ENCODE measurements at places on chromosomes 5 and 9.

- no peak for DNase-seq
These were observed 208.1 kb downstream of the SNX18 start for GRCh38 chr5:54725391-54726280.

GRCh38 chr5:93100428-93100827 is 480.6 kb downstream of the NR2F1-AS1 start:
- DNase-seq = no peak

DNA sequence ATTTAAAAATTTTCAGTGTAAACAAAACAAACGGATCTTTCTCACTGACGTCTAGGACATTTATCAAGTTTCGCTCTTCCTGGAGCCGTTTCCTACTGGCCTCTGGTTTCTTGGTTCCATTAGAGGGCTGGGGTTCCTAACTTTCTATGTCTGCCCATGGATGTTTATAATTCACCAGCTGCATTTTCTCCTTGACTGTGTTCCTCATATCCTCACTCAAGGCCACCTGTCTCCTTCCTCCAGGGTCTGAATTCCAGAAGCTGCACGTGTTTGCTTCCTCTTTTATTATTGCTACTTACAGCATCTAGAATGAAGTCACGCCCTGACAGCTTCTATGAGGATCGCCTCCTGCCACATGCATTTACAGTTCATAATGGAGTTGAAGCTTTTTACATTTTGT is 74.1 kb upstream of the BASP1 start:
- no peak for DNase-seq

GRCh38 chr9:38345851-38346755 is 46.4 kb upstream of the ALDH1B1 start:
- DNase-seq = no peak

GRCh38 chr9:76456202-76456926 is 2.6 kb upstream of the GCNT1 start:
- no peak for DNase-seq

DNA sequence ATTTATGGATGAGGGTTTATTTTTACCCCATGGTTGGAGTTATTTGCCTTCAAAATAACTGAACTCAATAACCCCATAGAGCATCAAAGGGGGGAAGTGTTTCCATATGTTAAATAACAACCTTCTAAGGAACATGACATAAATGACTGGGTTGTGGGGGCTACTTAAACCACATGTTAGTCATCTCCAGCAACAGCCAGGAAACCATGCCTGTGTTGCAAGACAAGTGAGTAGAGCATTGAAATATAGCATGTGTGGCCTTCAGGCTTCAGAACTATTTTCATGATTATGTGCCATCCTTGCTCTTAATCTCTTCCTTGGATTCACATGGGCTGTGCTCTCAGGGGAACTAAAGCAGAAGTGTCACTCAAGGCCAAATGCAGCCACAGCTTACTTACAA is 431.2 kb downstream of the AGTPBP1 start:
- no peak for DNase-seq

DNA sequence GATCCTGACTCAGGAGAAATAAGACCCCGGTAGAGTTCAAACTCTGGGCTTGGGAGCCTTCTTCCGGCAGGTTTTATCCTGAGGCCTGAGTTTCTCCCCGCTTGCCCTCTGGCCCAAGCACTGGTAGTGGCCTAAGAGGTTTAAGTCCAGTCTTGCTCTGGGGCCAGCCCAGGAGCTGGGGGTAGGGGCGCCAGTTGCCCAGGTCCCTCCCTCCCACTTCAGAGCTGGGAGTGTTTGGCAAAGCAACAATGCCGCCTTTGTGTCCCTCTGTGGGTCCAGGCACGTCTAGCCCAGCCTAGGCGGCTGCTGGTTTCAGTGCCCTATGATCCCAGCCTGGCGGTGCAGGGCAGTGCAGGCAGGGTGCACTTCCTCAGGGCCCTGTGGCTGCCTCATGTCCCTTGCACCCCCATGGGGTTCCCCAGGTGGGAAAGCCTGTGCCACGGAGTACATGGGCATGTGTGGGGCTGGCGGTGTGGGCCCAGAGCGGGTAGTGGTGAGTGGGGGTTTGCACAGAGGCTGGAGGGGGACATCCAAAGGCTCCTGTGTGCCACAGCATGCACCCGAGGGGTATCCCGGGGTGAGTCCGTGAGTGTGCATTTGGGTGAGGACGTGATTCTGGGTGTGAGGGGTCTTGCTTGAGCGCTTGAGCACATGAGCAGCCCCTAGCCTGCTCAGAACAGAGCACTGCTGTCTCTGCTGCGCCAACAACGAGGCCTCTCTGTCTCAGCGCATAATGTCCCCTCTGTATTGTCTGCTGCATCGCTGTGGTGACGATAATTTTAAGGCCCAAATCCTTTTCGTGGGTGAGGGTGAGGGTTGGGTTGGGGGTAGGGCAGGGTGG is 61.7 kb upstream of the PSD2 start:
- no peak for DNase-seq

DNA sequence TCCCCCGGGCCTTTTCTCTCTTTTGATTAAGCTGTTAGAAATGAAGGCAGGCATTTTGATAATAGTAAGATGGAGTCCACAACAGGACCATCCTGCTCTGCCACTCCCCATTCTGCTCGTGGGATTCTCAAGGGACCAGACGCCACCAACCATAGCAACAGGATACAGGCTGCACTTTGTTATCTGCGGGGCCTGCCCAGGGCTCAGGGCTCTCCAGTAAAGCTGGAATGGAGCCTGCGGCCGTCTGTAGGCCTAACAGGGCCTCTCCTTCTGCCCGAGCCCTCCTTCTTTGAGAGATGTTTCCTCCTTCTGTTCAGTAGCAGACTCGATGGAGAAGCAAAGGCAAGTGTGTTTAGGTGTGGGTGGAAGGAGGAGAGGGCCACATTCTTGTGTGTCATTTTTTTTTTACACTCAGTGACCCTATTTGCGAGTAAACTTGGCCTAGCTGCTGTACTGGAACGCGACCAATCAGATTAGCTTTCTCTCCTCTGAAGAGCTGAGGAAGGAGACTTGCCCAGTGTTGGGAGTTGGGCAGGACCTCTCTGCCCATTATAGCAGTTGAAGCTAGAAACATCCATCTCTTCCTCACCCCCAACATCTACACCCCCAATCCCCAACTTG is 8.9 kb upstream of the EPB41L4B start:
- DNase-seq = no peak

GRCh38 chr9:90906316-90907055 is 104.9 kb downstream of the SYK start:
- no peak for DNase-seq

DNA sequence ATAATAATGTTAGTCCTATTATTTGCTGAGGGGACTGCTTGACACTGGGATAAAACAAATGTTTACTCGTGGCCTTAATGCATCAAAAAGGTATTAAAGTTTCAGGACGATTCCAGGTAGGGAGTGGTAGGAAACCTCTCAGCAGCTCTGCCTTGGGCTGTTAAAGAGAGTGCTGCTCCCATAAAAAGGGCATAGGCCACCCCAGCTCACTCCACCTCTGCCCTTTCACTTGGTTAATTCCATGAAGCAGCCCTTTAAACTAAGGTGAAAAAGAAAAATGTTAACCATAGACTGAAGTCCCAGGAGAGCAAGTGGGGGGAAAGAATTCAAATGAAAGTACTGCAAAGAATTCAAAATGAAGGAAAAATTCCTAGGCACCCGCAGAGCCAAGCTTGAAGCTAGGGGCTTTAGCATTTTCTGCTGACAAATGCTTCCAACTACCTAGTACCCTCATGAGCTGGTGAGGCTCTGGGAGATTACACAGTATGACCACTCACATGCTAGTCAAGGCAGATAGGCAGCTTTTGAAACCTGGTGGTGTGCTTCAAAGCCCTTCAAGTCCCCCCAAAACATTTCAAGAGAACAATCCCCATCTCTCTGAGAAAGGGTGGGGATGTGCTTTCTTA is 8.5 kb downstream of the KLF9 start:
- DNase-seq = no peak

- DNase-seq = no peak
These were observed 70.6 kb downstream of the HMCN2 start for GRCh38 chr9:130336027-130336610.

DNA sequence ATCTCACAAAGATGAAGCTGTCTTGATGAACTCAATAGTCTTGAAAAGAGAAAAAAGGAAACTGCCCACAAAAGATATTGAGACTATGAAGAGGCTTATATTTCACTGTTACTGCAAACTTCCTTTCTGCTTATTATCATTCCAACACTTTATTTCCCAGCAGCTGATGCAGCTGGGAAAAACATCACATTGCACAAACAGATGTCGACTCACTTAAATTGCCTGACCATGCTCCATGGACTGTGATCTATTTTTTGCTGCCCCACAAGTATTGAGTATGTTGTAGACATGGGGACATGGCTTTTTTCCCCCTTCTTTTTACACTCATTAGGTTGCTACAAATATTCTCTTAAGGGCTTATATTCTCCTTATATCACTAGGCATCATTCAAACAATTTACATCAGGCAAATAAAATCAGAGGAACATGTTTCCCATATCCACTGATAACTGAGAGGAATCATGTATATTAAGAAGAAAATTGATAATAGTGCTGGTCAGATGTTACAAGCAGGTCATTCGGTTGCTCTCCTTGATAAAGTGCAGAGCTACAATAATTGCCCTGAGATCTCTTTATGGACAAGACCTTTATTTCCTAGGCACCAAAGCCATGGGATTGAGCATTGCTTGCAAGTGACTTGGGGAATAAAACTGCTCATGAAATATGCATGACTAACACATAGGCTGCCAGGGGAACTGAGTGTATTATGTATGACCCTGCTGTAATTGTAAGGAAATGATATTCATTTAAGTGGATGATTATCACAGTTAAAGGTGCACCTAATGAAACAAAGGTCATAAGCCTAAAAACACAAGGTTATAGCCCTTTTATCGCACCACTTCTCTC is 509.9 kb downstream of the ZNF608 start:
- DNase-seq = no peak

GRCh38 chr9:127751269-127752054 is 16.4 kb upstream of the TOR2A start:
- no peak for DNase-seq

DNA sequence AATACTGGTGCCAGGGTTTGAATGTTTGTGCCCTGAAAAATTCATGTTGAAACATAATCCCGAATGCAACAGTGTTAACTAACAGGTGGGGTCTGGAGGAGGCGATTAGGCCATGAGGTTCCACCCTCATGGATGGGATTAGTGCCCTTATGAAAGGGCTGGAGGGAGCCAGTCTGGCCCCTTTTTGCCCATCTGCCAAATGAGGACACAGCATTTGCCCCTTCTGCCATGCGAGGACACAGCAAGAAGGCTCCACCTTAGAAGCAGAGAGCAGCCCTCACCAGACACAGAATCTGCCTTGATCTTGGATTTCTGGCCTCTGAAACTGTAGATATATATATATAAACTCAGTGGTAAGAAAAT is 32.6 kb upstream of the RNF130 start:
- no peak for DNase-seq

- DNase-seq = no peak
These were observed 42.5 kb upstream of the SLC9A3 start for GRCh38 chr5:566636-567309.

- DNase-seq = no peak
These were observed 176.6 kb downstream of the CACNA1B start for GRCh38 chr9:138053996-138054752.

DNA sequence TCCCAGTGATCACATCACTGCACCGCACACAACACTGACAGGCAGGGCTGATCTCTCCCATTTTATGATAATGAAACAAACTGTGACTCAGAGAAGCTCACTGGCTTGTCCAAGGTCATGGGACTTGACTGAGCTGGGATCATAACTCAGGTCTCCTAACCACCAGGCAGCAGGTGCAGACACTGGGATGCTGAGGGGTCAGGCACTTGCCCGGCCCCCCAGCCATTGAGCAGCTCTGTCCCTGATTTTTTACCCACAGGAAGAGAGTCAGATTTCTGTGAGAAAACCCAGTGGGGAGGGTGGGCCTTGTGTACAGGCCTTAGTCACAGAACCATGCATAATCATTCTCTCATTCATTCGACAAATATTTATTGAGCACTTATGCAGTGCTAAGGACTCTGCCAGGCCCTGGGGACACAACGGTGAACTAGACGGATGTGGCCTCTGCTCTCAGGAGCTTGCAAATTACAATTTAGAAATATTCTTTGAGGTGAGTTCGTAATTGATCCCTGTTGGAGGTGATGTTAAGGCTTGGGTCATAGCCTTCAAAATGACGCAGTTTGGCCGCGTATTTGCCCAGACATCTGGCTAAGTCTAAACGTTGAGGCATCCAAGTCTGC is 54.5 kb upstream of the TGFBR1 start:
- DNase-seq = no peak

DNA sequence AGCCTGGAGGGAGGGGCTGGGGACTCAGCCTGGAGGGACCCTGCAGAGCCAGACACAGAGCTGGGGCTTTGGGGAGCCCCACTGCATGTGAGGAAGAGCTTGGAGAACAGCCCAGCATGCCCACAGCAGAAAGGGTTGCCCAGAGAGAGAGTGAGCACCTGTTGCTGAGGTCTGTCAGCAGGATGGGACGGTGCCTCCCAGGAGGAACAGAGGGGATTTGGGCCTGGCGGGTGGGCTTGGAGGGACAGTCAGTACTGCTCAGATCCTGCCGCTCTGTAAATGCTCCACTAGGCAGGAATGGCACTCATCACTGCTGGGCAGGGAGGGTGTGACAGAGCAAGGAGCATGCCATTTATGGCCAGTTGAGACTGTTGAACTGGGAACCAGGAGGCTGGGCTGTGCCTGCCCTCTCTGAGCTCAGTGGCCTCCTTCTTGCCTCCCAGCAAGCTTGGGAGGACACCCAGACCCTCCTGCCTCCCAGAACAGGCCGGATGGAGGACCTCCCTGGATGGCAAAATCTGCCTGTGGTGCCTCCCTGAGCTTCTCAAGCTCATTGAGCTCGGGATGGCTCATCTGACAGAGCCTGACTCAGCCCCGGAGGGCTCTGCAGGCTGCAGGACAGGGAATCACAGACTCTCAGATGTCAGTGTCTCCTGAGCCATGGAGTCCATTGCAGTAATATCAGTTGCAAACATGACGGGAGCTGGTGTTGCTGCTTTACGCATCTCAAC is 786 bp upstream of the HRCT1 start:
- no peak for DNase-seq

- DNase-seq = no peak
These were observed 105.8 kb downstream of the GDA start for GRCh38 chr9:72254901-72255545.

GRCh38 chr5:18466731-18467130 is 832.5 kb downstream of the TAF11L14 start:
- DNase-seq = no peak

DNA sequence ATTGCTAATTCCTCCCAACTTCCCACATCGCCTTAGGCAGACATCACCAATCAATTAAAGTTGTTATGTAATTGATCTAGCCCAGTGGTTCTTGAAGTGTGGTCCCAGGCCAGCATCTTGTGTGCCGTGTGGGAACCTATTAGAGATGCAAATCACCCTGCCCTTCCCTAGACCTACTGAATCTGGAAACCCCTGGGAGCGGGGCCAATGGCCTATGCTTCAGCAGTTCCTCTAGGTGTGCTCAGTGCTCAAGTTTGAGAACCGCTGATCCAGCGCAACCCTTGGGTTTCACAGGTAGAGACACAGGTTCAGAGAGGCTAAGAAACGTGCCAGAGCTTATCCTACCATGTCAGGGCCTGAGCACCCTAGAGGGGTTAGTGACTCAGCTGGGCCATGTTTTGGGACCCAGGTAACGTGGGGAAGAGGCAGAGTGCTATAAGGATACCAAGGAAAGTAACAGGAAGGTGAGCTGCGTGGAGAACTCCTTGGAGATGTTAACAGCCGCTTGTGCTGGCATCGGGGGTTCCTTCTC is 4.4 kb downstream of the SLC34A1 start:
- DNase-seq = no peak

- no peak for DNase-seq
These were observed 53.8 kb downstream of the RAD23B start for GRCh38 chr9:107336718-107337360.

All from activated CD8-positive, alpha-beta memory T cell treated with anti-CD3 and anti-CD28 coated beads for 1 hour (primary cell).